Kidney glomerular epithelial cell (primary cell): ENCODE measurements at places on chromosomes 1 and 21.
A peak's percentile ranks its signal among the peaks of the same experiment; 100 is the strongest.

DNA sequence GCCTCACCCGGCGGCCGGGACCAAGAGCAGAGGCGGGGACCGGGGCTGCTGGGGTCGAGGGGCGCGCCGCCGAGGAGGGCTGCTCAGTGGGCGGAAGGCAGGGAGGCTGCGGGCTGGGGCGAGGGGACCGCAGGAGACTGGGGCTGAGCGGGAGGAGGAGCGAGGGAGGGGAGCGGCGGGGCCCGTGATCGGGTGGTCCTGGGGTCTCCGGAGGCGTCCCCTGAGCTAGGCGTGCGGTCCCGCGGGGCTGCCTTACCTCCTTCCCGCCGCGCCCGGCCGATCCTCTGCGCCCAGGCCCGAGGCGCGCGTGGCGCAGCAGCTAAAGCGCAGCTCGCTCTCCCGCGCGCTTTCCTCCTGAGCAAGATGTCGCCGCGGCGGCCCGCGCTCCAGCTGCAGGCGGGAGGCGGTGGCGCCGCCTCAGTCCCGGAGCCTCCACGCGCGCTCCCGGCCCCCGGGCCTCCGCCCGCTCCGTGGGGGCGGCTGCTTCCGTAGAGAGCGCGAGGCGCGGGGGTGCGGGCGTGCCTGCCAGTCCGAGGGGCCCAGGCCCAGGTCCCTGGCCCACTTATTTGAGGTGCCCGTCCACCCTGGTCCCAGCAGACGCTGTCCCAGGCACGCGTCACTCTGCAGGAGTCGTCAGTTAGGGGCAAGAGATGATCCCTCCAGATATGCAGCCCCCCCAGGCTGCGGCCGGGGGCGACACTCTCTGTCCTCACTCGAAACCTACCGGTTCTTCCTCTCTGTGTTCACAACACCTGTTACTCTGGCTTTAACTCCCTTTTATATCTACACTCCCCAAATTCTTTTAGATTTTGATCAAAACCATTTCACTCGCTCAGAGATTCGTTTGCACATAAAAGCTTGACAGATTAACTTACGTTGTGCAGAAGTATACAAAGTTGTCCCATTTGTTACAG is at the start of gene CCSAP:
Gene CCSAP, minus strand, starts transcription at position 392 of the 914 bp plus-strand sequence. CDS start 582 bp downstream, outside the sequence.
- DNase-seq: no peak

DNA sequence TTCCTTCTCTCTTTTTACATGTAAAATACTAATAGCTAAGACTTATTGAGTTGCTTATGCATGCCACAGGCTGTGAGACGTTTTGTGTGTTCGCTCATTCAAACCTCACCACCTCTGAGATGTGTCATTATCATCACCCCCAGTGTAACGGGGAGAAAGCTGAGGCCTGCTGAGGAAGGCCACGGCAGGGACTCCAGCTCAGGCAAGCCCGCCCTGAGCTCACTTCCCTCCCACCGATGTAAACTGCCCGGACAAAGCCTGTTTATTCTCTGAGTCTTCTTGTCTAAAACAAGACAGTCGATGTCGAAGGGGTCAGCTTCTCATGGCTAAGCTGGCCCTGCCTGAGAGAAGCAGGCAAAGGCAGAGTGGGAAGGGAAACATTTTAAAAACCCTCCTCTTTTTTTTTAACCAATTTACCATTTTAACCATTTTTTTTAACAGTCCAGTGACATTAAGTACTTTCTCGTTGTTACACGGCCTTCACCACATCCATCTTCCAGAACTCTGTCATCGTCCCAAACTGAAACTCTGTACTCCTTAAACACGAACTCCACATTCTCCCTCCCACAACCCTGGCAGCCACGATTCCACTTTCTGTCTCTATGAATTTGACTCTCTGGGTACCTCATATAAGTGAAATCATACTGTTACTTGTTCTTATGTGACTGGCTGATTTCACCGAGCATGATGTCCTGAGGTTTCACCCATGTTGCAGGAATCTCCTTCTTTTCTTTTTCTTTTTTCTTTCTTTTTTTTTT is 204.8 kb upstream of the GALNT2 start:
- DNase-seq: no peak

- no peak for DNase-seq
Measured at GRCh38 chr1:191618181-191618580, 540.1 kb upstream of the RGS18 start.

DNA sequence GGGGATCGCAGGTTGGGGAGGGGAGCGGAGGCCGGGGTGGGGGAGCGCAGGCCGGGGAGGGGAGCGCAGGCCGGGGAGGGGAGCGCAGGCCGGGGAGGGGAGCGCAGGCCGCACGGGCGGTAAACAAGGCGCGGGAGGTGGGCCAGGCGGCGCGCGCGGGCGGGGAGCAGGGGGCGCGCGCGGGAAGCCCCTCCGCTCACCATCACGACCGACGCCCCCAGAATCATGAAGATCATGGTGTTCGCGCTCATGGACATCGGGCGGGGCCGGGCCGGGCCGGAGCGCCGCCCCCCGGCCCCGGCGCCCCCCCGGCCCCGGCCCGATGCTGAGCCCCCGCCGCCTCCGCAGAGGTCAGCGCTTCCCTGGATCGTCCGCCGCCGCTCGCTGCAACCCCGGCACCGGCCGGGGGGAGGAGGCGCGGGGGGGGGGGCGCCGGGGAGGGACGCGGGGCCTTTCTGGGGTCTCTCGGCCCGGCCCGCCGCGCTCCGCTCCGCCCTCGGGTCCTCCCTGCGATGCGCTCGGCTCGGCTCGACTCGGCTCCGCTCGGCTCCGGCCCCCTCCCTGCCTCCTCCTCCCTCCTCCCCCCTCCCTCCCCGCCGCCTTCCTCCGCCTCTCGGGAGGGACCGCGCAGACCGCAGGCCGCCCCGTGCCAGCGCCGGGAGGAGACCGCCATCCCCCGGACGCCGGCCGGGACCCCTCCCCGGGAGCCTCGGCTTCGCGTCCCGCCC is at the start of gene TMEM240:
Gene TMEM240, minus strand, starts transcription at position 535 of the 728 bp plus-strand sequence. Its CDS starts 278 bp downstream, at position 257.
- DNase-seq: peak; percentile 3

- DNase-seq: no peak
Measured at GRCh38 chr1:202049129-202049528, 38.7 kb downstream of the ELF3 start.

- DNase-seq: no peak
Measured at GRCh38 chr1:15676688-15677661, 7.1 kb upstream of the PLEKHM2 start.

DNA sequence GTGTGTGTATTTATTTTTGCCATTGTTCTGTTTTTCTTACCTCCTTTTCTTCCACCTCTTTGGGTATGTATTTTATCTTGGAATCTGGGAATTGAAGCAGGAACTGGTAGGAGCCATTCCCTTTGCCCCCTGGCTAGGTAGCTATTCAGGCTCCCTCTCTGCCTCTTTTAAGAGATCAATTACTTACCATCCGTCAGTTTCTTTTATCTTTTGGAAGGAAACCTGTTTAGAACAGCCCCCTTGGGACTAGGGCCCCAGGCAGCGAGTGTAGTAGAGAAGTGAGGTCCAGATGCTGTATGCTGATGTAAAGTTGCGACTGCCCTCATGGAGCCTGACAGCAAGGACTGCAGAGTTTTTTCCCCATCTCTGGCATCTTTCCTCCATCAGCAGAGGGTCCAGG is 41.6 kb downstream of the KIRREL1 start:
- no peak for DNase-seq

- DNase-seq: no peak
Measured at GRCh38 chr1:193419295-193419694, 232.9 kb upstream of the B3GALT2 start.

- no peak for DNase-seq
Measured at GRCh38 chr1:24874611-24875234, 55.4 kb downstream of the RUNX3 start.

GRCh38 chr1:40780678-40781607 is 2.6 kb upstream of the KCNQ4 start:
- no peak for DNase-seq

- no peak for DNase-seq
Measured at GRCh38 chr1:2494323-2494693, 18.2 kb downstream of the PLCH2 start.

DNA sequence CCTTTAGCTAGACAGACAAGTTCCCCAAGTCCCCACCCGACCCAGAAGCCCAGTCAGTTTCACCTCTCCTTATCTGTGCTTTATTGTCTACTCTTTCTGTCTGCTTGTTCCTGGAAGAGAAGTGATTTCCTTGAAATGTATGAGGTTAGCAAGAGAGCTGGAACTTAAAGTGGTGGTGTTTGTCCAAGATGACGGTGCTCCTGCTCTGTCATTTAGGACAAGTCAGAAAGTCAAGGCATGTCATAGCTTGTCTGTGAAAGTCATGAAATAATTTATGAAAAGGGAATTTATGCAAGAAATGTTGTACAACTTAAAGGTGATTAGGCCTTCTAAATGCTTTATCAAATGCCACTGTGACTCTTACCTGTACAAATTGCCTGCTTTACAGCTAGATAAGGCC is 178.1 kb downstream of the PLA2G4A start:
- DNase-seq: no peak
